CD4-positive, alpha-beta T cell treated with Interleukin-2 at 100 ng/mL for 4 hours (primary cell): ENCODE measurements at places on chromosomes 3 and 15.

DNA sequence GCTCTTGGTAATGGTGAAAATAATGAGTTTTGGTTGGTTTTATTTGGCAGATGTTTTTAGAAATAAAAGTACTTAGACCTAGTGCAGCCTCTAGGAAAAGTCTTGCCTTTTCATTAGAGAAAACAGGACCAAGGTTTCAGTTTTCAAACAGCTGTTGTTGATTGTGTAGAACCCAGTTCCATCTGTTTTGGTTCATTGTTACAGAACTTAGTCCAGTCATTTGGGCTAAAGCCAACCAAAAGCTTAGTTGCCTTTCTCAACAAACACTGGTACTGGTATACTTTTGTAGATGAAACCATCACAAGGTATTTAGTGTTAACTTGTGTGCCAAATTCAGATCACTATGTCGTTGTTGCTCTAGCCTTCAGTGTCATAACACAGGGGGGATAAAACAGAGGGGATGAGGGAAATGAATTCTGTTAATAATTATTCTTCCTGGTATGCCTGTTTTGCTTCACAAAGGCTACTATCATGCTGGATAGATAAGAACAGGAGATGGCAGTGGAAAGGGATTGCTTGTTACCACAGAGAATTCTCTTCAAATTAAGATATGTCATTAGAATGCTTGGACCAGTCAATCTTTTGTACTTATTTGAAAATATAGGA is 12.6 kb upstream of the APH1B start:
- DNase-seq: no peak

DNA sequence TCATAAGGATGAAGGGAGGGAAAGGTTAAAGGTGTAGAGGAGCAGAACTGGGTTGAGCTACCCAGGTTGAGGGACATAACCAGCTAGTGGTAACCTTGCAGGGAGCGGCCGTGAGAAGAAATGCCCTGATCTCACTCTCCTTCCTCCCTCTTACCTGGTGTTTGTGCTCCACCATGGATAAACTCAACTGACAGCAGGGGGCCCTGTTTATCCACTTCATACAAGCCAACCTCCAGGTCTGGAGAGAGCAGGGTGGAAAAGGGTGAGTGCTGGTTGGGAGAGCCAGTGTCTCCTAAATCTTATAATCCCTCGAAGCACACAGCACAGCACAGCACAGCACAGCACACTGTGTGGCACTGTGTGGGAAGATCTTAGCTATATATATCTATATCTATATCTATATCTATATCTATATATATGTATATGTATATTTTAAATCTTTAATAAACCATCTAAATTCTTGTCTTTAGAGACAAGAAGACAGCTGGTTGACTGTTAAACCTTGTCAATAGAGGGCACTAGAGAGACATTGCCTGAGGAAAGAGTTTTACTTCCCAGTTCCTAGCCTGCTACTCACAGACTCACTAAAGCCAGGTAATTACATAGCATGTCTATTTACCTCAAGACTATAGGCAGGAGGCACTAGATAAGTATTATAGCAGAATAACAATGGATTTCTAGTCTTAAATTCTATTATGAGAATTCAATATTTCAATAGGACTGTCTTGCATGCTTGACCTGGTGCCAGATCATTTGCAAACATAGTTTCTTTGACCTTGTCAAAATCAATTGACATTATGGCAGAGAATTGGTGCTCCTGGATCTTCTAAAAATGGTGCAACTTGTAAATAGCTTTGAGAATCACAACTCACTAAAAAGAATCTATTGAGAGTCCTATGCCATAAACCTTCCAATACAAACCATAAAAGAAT is 21.7 kb upstream of the FMN1 start:
- DNase-seq: peak; percentile 21

- no peak for DNase-seq
Observed at GRCh38 chr15:40420793-40421192, 15.2 kb downstream of the IVD start.

DNA sequence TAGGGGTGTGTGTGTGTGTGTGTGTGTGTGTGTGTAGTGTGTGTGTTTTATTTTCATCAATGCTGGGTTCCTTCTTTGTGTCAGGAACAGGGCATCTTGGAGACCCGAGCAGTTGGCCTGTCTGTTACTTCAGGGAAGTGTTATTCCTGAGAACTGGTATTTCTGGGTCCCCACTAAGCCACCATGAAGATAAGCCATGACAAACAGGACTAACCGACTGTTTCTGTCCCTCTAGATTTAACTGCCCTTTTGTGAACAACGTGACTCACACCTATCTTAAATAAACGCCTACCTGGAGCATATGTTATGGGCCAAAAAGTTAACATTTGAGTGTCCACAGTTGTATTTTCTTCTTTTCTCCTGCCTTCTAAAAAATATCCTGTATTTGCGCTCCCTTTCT is 19.5 kb downstream of the SIDT1 start:
- no peak for DNase-seq

DNA sequence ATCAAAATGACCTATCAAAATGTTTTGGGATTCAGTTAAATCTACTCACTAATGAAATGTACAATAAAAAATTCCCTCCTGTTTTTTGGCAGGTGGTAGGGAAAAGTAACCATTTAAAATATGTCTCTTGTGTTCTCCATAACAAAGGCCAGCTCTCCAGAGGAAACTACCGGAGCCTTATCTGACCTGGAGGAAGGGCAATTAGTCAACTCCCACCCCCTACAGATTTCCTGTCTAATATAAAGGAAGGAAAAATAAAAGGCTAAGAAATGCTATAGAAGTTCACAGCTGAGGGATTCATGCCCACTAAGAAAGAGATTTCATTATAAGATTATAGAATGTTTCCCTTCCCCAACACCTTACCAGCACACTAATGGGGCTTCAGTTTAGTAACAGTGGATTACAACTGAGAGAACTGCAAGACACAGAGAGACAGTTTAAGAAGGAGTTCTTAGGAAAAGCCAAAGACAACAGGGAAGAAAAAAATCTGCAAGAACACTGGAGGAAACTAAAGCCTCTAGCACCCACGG is 376.5 kb upstream of the KCNMB2 start:
- no peak for DNase-seq

- no peak for DNase-seq
Observed at GRCh38 chr15:70379938-70380883, 282.5 kb upstream of the TLE3 start.

DNA sequence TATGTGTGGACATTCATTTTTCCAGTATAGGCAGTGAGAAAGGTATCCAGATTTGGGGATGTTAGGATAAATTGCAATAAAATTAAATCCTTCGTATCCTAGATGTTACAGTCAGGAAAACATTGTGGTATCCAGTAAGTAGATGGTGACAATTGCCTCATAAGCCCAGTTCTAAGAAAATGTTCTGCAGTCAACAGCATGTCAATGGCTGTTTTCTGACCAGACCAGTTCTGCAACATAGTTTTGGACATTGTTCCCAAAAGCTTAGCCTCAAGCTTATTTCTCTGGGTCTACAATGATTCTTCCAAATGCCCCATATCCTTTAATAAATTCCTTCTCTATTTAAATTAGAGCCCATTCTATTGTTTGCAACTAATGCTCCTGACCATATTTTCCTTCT is 480.7 kb downstream of the FHIT start:
- DNase-seq: no peak

DNA sequence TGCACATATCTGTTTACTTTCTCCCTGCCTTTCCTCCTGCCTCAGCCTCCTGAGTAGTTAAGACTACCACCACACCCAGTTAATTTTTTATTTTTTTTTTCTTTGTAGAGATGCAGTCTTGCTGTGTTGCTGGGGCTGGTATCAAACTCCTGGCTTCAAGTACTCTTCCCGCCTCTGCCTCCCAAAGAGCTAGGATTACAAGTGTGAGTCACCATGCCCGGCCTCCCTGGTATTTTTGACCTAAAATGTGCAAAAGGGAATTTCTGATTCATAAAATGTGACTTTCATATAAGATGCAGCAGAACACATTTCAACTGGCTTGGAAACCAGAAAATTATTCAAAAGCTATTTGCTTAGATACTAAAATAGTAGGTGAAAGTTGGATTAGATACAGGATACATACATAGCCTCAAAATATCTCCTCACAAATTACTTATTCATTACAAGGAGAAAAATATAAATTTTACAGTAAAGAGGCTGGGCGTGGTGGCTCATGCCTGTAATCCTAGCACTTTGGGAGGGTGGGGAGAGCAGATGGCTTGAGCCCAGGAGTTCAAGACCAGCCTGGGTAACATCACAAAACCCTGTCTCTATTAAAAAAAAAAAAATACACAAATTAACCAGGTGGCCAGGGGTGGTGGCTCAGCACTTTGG is 32.0 kb downstream of the MAP4 start:
- DNase-seq: no peak

DNA sequence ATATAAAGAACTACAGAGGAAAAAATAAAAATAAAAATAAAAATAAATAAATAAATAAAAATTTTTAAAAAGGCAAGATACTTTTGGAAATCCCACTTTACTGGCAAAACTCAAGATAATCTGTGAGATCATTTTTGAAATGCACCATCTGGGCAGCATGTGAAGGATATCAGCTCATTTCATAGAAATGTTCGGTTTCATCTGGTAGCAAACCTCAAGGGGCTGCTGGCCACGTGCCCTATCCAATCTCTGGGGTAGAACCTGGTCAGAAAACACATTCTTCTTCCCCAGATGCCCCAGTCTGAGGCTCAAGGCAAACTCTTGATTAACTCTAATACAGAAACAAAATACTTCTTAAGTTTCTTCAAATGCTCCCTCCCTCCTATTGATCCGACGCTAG is 166.0 kb downstream of the FMN1 start:
- DNase-seq: no peak

DNA sequence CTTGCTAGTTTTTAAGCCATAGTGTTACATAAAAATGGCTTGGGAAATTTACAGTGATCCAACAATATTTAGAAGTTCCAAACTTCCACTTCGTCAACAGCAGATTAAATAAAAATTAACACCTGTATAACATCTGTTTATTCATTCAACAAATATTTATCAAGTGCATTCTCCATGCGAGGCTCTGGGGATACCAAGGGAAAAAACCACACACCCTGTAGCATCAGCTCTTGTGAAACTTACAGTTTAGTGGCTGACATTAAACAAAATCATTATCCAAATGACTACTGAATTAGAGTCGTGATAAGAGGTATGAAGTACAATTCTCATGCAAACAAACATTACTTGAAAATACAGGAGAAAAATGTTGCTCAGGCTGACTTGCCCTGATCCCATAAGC is 122.9 kb downstream of the DLG1 start:
- DNase-seq: no peak

DNA sequence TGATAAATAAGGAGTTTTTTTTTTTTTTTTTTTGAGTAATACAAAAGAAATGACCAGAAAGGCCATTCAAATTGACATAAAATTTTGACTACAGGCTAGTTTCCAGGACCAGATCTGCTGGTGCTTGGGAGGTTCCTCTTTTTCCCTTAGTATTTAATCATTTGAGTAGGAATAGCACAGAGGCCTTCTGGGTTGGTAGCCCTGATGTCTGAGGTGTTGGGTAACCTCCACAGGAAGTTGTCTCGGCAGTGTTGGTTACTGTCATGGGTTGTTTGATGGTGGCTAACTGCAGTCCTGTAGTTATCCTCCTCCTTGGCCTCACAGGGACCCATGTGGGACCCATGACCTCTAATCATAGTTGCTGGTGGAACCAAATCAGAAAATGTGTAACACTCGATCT is 91.1 kb downstream of the USP13 start:
- DNase-seq: no peak

GRCh38 chr3:123085932-123086627 is 19.3 kb downstream of the PDIA5 start:
- DNase-seq: no peak

DNA sequence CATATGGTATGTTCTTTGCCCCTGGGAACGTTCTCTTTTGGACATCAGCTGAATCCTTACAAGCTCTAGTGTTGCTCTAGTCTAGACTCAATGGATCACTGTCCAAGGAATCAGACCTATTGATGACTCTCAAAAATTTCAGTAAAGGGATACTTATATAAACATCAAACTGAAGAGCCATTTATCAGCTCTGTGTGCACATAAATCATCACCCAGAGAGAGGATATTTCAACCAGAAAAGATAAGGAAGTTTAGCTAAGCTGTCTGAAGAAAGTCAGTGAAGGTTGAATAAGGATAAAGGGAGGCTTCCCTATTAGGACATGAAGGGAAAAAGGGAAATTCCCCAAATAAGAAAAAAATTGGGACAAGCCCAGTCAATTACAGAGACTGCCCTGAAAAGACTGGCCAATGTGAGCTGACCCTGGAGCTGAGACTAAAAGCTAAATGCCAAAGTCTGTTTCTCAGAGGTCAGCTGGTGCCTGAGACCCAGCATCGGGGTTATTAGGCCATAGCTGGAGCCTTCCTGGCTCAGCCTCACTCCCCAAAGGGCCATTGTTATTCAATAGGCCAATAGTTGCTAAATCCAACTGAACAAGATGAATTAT is 424.1 kb upstream of the THBS1 start:
- DNase-seq: no peak

- no peak for DNase-seq
Observed at GRCh38 chr15:31444844-31445243, 118.2 kb downstream of the KLF13 start.

- DNase-seq: no peak
Observed at GRCh38 chr3:140765246-140765645, 87.4 kb downstream of the TRIM42 start.

- peak; percentile 52 for DNase-seq
Observed at GRCh38 chr15:78264304-78265136, at the start of gene DNAJA4. Gene DNAJA4 (plus strand): TSS chr15:78264562. CDS start chr15:78264764, 202 bp downstream.

- DNase-seq: no peak
Observed at GRCh38 chr3:162338514-162338913, 841.9 kb downstream of the OTOL1 start.

DNA sequence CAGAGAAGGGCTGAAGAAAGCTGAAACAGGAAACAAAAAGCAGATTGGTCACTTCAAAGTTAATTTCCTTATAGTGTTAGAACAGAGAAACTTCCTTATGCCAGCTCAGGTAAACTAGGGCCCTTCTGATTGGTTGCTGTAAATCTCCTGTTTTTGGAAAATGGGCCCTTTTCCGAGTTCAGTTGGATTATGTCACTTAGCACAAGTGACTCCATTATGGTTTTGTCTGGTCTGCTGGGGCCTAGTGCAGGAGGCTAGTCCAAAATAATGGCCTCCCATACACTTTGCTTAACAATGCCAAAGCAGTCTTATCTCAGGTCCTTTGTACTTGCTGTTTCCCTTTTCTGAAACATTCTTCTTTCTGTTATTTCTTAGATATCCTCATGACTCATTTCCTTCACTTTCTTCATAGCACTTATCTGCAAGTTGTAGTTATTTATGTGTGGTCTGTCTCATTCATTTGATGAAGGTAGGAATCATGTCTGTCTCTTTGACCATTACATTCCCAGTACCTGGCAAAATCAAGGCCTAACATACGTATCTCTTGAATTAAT is 7.7 kb upstream of the DCP1A start:
- no peak for DNase-seq

GRCh38 chr3:152474585-152474984 is 205.9 kb downstream of the MBNL1 start:
- no peak for DNase-seq

- no peak for DNase-seq
Observed at GRCh38 chr3:197959500-197959890, 522 bp upstream of the LMLN start.

GRCh38 chr3:117399311-117400078 is 689.9 kb downstream of the TUSC7 start:
- DNase-seq: no peak
